ENCODE measurements at places on chromosomes 7 and 10.

DNA sequence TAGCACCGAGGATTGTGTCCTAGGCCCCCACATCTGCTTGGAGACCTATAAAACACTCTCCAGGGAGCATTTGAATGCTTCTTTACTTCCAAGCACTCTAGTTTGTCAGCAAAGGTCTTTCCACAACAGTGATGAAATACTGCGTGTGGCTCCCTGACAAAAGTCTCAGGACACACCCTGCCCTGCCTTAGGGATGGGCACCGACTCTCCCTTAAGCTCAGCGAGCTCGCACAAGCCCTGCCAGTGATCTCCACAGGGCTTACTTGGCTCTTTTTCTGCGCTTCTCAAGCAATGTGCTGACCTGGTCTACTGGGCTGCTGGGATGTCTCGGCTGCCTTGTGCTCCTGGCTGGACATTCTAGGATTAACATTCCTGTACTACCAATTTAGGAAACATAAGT, 84.3 kb upstream of the MPP7 start:
- DNase-seq: no peak

DNA sequence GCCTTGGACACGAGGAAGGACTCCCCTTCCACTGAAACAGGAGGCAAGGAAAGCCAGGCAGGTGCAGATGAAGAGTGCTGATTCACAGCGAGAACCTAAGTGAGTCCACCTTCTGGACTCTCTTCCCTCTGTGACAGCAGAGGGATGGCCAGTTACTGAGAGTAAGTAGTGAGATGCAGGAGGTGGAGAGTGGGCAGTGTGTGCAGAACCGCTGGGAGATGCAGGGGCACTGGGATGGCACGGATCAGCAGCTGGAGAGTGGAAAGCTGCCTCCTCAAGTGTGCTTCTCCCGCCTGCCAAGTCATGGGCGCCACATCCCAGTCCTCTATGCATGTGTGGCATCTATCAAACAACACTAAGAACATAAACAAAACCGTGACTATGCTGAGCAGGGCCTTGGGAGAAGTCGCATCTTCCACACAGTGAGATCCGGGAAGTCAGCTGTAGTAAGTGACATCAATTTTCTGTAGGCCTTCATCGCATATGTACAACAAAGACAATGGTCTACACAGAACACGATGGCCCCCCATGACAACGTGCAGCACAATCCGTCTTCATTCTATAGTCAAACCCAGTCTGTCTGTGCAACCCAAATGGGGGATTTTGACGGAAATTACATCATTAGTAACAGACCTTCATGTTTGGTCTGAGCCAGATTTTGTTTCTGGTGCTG, 217.4 kb upstream of the KLF14 start:
- no peak for DNase-seq

DNA sequence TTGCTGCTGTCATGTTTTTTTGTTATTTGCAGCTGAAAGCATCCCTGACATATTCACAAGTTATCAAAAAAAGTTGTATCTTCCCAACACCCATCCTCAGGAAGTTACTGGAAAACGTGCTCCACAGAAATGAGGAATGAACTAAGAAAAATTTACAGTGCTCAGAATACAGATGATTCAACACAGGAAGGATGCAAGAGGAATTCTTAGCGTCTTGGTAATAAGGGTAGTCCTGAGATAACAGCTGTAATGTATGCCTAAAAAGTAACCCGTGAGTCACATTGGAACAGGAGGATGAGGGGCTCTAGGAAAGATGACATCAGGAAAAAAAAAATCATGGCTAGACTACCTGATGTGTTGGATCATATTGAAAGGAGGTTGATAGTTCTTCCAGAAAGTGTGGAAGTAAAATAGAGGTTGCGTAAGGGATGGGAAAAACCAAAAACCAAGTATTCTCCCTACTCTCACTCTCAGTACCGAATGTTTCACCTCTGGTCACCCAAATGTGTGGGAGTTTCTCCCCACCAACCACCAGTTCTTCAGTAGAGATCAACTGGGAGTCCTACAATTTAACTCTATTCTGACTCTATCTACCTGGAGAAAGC, 3.9 kb downstream of the ADAM12 start:
- no peak for DNase-seq

DNA sequence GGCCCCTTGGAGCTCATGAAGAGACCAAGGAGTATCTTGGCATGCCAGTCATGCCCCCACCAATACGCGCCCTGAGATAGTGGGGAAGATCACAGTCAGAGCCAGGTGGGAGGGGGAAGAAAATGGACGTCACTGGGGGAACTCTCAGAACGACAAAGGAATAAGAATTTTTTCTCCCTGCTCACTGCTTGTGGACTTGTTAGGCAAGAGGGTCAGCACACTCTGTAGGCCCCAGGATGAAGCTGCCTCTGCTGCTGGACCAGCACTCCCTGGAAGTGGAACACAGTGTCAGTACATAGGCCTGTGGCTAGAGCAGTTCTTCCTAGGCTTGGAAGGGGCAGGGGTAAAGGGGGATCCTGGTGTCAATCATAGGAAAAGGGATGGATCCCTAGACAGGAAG, 46.5 kb downstream of the DRGX start:
- DNase-seq: no peak

DNA sequence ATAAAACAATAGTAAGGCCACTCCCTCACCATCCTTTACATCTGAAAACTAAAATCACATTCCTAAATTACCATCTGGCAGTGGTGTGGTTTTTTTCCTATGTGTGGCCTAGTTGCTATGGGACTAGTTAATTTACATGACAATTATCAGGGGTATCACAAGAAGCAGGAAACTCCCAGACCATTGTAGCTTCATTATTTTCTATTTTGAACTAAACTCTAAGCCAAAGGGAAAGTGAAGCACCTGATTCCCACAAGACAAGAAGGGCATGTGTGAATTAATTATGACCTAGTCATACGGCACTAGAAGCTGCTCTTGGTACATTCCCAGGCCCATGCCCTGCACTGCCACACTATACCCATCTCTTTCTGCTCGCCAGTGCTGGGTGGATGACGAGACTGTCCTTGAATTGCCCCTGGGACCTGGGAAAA, 103.4 kb downstream of the ATXN7L1 start:
- DNase-seq: no peak

GRCh38 chr7:2110610-2111396, 121.9 kb downstream of the MAD1L1 start:
- DNase-seq: no peak

- DNase-seq: peak; percentile 84
These were observed 75.1 kb downstream of the MAD1L1 start for GRCh38 chr7:2157473-2158279.

DNA sequence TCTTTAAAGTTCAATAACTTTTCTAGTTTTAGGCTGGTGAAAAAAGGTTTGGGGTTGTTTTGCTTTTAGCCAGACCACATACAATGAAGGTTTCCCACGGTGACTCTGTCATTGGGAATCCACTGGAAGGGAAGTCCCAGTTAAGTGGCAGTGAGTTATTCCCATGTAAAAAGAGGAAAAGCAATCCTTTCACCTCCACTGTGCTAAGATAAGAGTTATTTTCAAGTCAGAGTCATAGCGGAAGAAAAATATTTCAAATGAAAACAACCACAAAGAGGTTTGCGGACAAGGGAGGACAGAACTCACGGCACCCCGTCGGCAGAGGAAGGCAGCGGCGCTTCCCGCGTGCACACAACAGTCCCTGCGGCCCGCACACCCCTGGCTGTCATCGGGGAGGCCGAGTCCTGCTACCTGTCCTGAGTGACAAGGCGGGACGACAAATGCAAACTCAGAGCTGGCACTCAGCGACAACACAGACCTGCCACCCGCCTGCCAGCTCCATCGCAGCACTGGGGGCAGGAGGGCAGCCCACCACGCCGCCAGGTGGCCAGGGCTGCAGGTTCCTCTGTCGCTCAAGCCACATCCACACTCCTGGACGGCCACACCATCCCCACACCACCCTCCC, 9.3 kb upstream of the PAPOLB start:
- DNase-seq: no peak

- DNase-seq: peak; percentile 74
These were observed 2.1 kb upstream of the ADD3 start for GRCh38 chr10:110005719-110006118.

DNA sequence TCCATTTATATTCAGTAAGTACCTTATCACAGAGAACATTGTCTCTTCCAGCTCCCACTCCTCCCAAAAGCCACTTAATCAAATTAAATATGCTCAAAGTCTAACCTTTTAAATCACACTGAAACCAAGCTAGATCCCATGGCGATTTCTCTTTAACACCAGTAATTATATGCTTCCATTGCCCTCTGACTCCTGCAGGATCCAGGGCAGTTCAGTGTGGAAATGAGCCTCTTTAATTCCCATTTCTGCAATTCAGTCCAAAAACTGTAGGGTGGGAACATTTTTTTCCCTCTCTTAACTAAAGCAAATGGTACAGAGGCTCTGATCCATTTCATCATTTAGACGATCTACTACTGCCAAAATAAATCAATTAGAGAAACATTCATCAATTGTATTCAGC, 872.3 kb upstream of the PHF14 start:
- no peak for DNase-seq

DNA sequence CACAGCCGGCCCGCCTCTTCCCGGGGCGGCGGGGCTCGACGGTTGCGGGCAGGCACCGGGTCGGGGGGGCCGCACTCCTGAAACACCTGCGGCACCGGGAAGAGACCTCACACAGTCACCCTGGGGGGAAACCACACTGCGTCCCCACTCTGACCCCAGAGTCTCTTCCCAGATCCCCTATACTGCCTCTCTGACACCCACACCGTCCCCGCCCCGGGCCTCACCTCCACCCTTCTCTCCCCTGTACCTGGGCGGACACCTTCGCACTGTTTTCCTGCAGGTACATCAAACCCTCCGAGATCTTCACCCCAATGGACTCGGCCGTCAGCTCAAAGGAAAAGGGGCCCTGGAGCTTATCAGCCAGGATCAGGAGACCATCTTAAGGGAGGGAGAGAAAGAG, 3.4 kb upstream of the GAL3ST4 start:
- no peak for DNase-seq

- DNase-seq: no peak
These were observed 215.5 kb downstream of the INHBA start for GRCh38 chr7:41487229-41487940.

DNA sequence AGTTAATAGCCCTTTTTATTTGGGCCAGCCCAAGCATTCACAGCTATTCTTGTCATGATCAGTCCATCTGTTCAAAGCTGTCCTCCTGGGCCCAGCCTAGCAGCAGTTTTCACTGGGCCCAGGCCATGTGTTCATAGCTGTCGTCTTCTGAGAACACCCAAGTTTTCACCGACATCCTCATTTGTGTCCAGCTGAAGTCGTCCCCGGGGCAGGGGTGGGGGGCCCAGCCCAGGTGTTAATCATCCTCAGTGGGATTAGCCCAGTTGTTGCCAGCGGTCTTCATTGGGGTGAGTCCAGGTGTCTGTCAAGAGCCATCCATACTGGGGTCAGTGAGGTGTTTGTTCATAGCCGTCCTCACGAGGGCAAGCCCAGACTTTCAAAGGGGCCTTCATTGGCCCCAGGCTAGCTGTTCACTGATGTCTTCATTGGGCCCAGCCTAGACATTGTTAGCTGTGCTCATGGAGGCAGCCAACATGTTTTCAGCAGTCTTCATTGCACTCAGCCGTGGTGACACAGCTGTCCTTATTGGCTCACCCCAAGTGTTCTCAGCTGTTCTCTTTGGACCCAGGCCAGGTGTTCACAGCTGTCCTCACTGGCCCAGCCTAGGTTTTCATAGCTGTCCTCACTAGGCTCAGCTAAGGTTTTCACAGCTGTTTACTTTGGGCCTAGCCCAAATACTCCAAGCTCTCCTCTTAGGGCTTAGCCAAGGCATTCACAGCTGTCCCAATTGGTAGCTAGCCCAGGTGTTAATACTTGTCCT, 10.0 kb downstream of the FRG2B start:
- no peak for DNase-seq

GRCh38 chr7:158325530-158326381, 261.9 kb downstream of the PTPRN2 start:
- DNase-seq: no peak

DNA sequence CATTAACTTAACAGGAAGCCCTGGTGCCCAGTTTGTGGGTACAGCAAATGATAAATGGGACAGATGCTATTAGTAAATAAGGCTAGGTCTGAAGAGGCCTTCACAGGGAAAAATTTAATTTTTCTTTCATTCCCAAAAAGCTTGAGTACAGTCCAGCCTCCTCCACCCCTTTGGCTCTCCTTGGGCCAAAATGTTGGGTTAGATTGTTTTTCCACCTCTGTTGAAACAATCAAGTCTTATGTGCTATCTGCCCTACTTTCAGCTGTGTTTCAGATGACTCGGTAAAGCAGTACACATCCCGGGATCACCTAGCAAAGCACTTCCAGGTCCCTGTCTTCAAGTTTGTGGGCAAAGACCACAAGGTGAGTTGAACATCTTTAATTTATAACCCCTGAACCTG, 24.3 kb downstream of the PLA2G12B start:
- no peak for DNase-seq

- DNase-seq: no peak
These were observed 15.2 kb upstream of the TPST1 start for GRCh38 chr7:66189695-66190503.

DNA sequence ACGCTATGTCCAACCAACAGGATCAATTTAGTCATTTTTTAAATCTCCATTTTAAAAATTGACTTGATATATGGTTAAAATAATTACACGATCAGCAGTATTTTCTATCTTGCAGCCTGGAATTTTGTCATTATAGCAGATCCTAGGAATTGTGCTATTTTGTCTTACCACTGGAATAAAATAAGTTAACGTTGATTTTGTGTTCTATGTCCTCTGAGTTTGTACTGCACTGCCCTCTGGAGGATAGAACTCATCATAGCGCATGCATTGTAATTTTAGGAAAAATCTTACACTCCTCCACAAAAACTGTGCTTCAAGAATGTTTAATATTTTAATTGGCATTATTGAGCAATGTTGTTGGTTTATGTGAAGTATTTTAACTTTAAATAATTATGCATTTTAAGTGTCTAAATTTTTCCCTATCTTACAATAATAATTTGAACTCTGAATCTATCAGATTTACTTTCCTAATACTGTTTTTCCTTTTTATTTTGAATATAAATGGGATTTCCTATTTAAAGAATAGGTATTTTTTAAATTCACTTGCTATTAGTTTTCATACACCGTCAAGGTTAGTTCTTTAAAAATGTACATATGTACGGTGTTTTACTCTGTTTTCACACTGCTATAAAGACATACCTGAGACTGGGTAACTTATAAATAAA, 220.1 kb downstream of the PPP1R3A start:
- DNase-seq: peak; percentile 13

DNA sequence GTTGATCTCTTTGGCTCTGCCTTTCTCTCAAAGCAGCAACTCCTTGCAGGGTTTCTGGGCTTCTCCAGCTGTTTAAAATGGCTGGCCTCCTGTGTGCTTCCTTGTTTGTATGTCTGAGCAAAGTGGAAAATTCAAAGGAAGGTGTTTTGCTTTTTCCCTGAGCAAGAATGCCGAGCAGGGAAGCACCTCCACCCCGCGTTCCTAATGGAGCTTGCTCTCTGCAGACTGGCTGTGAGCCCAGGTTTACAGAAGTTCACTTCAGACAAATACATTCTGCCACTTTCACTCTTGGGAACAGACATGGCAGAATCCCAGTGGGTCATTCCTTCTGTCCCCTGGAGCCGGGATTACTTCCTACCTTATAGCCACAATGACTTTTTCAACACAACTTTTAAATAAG, 181.8 kb upstream of the AGK start:
- no peak for DNase-seq
